ENCODE measurements at places on chromosomes 11 and 22. TPM values are rescaled to one million over a fixed set of nuclear protein-coding genes. Genes with fewer than 3 reads are reported as not detected.

The UCP2 gene
- 51.3 TPM for total RNA-seq

The GLB1L3 gene
- 2.2 TPM for total RNA-seq

The UBQLN3 gene
- not detected for total RNA-seq

DNA sequence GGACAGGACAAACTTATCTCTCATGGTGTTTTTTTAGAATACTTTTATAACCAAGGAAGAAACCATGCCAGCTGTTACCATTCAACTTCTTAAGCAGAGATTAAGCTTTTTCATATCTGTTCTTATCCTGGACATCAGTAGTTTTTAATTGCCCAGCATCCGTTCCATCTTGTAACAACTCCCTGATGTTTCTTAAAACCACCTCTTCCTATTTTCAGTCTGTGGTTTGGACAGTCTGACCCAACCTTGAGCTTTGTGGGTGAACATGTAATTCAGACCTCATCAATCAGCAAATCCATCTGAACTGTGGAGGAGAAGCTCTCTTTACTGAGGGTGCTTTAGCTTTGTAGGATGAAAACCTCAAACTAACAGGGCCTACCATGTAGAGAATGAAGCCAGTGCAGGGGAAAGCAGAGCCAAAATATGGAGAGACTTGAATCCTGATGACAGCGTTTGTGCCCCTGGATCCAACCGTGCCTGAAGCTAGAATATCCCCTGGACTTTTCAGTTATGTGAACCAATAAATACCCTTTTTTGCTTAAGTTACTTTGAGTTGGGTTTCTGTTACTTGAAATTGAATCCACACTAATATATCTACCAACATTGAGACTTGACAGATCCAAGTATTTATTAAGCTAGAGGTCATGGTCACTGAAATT lies 9.4 kb downstream of the TUG1 start:
- H3K36me3 ChIP-seq, result peaks cover 21% of the 10 kb centered on the region
- no peaks in the 10 kb centered on the region for H3K4me1 ChIP-seq
- DNase-seq, result no peak
- H3K27me3 ChIP-seq, result no peaks in the 10 kb centered on the region
- H3K4me3 ChIP-seq, result no peak overlapping the region
- no peak overlapping the region for H3K27ac ChIP-seq

- peaks cover 24% of the 10 kb centered on the region for H3K36me3 ChIP-seq
- H3K27me3 ChIP-seq, result no peaks in the 10 kb centered on the region
- DNase-seq, result no peak
- no peak overlapping the region for H3K4me3 ChIP-seq
- no peak overlapping the region for H3K27ac ChIP-seq
- peaks cover 43% of the 10 kb centered on the region for H3K4me1 ChIP-seq
These were observed 6.6 kb upstream of the SELENOO start for GRCh38 chr22:50194037-50194805.

DNA sequence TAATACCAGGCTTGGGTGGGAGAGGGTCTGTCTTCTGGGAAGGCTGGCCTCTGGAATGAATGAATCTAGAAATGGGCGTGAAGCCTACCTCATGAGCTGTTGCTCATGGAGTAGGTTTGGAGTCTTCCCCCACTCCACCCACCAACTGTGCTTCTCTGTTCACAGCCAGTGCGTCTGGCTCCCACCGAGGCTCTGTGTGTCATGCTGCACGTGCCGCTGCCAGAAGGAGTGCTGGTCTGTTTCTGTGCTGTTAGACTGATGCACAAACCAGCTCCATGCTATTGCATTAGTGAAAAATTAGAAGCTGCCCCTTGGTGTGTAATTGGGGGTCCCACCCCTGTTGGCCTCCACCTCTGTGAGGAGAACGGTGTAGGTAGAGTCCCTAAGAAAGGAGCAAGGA lies 132.3 kb upstream of the PARVA start:
- H3K36me3 ChIP-seq, result no peaks in the 10 kb centered on the region
- no peak overlapping the region for H3K27ac ChIP-seq
- no peak overlapping the region for H3K4me3 ChIP-seq
- H3K4me1 ChIP-seq, result peaks cover 28% of the 10 kb centered on the region

DNA sequence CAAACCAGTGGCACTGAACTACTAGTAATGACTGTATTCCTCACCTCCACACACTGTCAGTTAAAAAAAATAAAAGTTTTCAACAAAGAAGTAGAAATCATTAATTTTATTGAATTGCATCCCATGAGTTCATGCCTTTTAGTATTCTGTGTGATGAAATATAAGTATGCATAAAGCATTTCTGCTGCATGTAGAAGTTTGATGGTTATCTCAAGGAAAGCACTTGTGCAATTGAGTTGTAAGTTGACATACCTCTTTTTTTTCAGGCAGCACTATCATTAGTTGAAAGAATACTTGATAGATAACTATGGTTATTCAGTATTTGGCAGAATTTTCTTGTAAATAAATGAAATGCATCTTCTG lies 104.4 kb downstream of the STIM1 start:
- no peaks in the 10 kb centered on the region for H3K27me3 ChIP-seq
- H3K4me3 ChIP-seq, result no peak overlapping the region
- peaks cover 29% of the 10 kb centered on the region for H3K4me1 ChIP-seq
- no peak overlapping the region for H3K27ac ChIP-seq
- DNase-seq, result no peak
